ENCODE measurements at places on chromosomes 16 and 17.
A peak's percentile ranks its signal among the peaks of the same experiment; 100 is the strongest.

- peak; percentile 86 for DNase-seq
These were observed 4.5 kb upstream of the MMP28 start for GRCh38 chr17:35799942-35800341.

DNA sequence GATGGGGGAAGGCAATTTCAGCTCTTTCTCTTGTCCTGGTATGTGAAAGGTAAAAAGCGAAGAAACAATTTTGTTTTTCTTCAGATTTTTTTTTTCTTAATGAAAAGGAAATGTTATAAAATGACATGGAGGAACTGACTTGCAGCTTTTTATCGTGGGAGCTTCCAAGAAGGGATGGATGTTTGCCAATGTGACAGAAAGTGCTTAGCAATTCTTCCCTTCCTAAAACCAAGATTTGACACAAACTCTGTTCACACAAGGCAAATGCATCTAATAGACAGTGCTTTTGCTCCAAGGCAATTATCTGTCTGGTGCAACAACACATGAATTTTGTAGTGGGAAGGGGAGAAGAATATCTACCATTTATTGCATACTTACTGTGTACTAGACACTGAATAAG lies 988.5 kb downstream of the CDH11 start:
- DNase-seq: no peak

- DNase-seq: no peak
These were observed 79.2 kb downstream of the ARHGAP23 start for GRCh38 chr17:38507436-38507835.

DNA sequence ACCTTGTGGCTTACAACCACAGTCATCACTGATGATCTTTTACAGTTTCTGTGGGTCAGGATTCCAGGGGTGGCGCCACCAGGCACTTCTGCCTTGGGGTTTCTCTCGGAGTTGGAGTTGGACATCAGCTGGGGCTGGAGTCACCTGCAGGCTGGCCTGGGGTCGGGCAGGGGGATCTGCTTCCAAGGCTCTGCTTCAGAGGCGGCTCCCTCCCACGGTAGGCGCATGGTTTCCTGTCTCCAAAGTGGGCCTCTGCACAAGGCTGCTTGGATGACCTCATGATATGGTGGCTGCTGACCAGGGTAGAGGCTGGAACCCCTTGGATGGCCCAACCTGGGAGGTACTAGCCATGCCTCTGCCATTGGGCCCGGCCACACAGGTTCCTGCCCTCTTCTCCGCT lies 170.6 kb upstream of the CIBAR2 start:
- DNase-seq: no peak

DNA sequence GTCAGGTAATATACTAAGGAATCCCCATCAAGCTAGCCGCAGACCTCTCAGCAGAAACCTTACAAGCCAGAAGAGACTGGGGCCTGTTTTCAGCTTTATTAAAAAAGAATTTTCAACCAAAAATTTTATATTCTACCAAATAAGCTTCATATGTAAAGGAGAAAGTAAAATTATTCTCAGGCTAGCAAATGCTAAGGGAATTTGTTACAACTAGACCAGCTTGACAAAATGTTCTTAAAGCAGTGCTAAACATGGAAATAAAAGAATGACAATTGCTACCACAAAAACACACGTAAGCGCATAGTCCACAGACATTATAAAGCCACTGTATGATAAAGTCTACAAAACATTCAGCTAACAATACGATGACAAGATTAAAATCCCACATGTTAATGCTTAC lies 449.4 kb upstream of the MON1B start:
- DNase-seq: no peak

DNA sequence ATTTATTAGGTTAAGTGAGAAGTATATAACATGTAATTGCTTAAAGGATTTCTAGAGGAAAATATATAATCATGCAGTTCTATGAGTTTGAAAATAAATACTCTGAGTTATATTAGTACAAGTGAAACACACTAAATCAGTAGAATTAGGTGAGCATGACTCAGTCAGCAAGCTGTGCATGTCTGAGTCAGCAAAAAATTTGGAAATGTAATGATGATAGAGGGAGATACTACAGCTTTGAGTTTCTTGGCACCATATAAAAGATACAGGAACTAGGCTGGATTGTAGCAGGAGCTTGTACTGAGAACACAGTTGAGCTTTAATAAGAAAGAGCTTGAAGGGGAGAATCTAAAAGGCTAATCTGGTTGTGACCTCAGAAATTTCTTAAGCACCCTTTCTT lies 1224.6 kb downstream of the CDH8 start:
- no peak for DNase-seq

DNA sequence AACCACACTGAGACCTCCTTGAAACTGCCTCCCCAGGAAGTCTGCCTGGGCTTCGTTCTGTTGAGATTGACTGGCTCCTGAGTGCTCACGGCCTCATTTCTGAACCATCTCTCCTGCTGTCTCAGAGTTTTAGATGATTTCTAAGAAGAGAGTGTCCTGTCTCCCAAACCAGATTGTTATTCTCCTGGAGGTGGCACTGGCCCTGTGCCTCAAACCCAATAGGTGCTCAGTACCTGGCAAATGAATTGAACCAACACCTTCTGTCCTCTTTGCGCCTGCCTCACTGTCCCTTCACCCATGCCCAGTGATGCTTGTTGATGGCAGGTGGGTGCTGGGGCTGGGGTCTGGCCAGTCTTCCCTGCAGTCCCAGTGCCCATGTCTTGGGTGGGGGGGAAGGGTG lies 36.3 kb upstream of the C1QL1 start:
- DNase-seq: no peak

- DNase-seq: peak; percentile 67
These were observed at the start of gene NME3 for GRCh38 chr16:1771188-1771863. Gene NME3, minus strand, starts transcription at chr16:1771543. Its CDS starts 9 bp downstream, at chr16:1771534.

GRCh38 chr16:85412911-85413520 lies 200.1 kb upstream of the GSE1 start:
- no peak for DNase-seq

- no peak for DNase-seq
These were observed 93.0 kb downstream of the GOSR1 start for GRCh38 chr17:30570191-30570590.

DNA sequence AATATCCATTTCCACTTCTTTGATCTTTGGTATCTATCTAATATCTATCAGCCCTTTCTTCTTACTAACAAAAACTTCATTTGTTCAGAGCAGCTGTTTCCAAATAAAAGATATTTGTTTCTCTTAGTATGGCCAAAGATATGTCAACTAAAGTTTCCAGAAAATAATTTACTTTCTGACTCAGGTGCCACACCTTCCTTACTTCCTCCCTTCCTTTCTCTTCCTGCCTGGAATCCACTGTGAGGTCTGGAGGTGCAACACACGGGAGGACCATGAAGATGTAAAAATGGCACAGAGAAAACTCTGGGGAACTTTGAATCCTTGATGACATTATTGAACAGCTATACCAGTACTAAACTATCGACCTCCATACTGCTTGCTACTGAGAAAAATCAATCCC lies 14.0 kb downstream of the MED13 start:
- no peak for DNase-seq
